ENCODE measurements at places on chromosomes 12 and 14. TPM values are rescaled to one million over a fixed set of nuclear protein-coding genes. Genes with fewer than 3 reads are reported as not detected.

CCND2 gene
- 214 TPM for total RNA-seq

CTSG gene
- 2.6 TPM for total RNA-seq

AVPR1A gene
- 2.1 TPM for total RNA-seq

SLC5A8 gene
- not detected for total RNA-seq

OR6C2 gene
- not detected for total RNA-seq

PLEKHA5 gene
- total RNA-seq = 52.6 TPM

- DNase-seq = no peak
Observed at GRCh38 chr14:20044243-20044642, 8.4 kb upstream of the OR4K13 start.

GRCh38 chr14:66540038-66540437, 32.1 kb downstream of the GPHN start:
- no peak for DNase-seq

DNA sequence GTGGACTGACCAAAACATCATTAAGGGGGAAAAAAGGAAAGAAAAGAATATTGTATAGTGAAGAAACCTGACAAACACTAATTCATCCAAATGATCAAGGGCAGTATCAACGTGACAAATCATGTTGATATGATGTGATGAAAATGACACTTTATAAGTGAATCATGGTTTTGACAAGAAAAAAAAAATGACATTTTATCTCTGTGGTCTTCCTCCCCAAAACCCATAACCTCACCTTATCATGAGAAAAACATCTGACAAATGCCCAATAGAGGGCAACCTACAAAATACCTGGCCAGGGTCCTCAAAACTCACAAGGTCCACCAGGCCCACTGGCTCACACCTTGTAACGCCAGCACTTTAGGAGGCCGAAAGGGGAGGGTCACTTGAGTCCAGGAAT, 13.8 kb downstream of the TMED10 start:
- DNase-seq = no peak

GRCh38 chr12:109947521-109947920, 47.4 kb downstream of the TCHP start:
- DNase-seq = no peak

DNA sequence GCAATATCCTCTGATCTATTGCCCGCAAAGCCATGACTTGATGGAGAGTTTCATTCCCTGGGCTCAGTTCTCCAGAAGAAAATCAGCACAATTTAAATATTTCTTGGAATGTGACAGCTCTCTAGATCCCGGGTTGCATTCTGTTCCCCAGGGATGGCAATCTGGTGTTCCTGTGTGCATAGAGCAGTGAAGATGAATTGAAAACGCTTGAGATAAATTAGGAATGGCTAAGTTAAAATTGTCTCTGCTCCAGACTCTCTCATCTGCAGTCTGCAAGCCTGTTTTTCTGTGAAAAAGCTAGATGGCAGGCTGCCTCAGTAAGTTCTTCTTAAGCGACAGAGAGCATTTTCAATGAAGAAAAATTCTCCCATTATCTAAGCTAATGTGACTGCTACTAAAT, 582.5 kb upstream of the MGAT4C start:
- DNase-seq = no peak

DNA sequence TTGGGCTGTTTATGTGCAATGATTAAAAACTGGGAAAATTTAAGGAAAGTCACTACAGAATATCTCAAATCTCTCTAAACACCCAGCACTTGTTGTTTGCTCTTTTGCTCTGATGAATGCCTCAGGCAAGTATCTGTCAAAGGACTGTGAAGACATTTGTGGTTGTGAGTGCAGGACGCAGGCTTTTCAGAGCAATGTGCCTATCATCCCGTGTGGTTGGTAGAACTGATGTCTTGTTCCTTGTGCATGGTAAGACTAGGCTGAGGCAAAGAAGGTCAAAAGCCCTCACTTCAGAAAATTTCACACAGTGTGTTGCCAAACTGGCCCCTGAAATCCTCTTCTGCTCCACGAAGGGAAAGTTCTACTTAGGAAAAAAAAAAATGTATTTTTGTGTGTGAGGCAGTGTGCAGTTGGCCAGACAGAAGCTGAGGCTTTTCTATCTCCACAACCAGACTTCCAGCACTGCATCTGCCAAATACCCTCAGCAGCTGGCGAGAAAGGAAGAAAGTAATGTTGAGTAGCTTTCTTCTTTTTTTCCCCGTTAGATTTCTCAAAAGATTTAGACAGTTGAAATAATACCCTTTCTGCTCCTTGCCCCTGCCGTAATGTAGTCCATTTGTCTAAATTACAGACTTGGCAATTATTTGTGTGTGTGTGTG, 1103.1 kb downstream of the VRK1 start:
- no peak for DNase-seq

DNA sequence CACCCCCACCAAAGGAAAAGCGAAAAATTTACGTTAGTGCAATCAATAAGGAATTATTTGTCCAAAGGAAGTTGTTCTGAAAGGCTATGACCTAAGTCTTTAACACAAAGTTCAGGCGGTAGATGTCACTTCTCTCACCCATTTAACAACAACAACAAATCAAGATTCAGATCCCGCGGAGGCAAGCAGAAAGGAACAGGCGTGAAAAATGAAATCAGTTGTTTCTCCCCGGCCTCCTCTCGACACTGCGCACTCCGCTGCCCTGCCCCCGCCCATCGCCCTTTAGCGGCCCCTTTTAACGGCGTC, 1.4 kb downstream of the DENND5B start:
- DNase-seq = peak; percentile 85

DNA sequence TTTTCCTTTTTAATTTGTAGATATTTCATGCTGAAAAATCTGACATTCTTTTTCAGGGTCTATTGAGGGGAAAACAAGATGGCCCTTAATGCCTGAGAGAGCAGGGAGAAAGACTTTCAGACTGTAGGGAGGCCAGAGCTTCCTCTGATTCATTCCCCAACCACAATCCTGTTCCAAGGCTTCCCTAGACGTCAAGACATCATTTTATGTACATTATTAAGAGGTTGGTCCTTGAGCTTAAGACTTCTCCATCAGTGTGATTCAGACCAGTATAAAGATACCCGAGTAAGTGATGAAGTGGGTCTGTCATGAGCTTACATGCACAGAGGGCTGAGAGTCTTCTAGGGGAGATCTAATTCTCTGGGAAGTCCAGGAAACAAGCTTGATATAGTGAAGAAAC, 57.3 kb downstream of the AVPR1A start:
- DNase-seq = no peak

DNA sequence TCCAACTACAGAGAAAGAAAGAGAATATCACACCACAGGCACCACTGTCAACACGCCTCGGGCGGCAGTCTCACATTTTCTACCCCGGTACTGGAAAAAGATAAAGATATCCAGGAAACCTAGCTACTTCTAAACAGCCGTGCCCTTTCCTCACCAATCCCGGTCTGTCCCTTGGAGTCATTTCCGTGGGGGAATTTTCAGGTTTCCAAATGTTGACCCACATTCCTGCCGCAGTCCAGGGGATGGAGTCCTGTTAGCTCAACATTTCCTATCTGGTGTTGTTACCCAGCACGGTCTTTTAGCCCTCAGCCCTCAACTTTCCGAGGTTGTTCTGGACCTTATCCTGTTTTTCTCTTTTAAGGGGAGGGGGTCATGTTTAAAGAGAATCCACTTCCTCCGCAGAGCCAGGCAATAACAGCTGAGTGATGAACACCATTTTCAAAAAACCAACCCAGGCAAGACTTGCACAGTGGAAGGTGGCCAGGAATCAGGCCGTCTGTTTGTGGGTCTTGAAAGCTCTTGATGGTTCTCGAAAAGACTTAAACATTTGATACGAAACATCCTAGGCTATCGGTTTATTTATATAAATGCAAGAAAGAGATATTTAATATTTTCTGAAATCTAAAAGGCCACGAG, 4.6 kb downstream of the SSH1 start:
- DNase-seq = no peak

DNA sequence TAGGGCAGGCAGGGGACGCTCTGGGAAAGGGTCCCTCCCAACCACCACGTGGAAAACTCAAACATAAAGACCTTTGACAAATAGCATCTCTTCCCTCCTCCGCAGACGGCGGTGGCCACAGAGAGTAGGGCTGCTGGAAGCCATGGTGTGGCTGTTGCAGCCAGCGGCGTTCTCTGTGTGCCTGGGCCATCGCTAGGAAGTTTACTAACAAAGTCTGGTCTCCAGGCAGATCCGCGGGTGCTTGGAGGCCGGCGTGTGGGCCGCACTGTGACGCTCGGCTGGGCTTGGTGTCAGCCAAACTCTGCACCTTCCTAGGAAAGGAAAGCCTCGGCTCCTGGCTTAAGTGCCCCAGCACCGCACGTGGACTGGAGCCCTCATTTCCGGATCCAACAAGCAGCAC, 65.6 kb downstream of the CCDC88C start:
- DNase-seq = peak; percentile 68

DNA sequence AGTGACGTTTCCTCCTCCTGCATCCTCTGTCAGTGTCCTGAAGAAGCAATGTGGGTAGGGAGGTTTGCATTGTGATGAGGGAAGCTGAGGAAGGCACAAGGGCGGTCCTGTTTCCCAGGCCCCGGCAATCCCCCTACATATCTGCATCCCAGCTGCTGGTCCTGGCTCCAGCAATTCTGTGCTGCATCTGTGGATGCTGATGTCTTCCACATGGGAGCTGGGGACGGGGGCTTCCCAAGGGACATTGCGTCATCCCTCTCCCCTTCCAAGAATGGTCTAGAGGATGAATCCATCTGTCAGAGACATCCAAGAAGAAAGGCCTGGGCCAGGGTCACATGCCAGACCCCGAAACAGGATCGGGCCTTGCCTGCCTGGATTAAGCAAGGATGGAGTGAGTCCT, 52.1 kb downstream of the TSPAN11 start:
- no peak for DNase-seq

Measured in Right ventricle myocardium inferior (tissue), 1 donor.